Activated naive CD4-positive, alpha-beta T cell treated with anti-CD3 and anti-CD28 coated beads, Interleukin-2, amount 10 ng/mL, durations not matched to agents 7 days and 5 days (primary cell): ENCODE measurements at places on chromosomes 16 and 17.
A peak's percentile ranks its signal among the peaks of the same experiment; 100 is the strongest.

- no peak overlapping the region for H3K4me3 ChIP-seq
- no peak for DNase-seq
- no peak overlapping the region for H3K27ac ChIP-seq
These were observed 22.1 kb downstream of the MAP1LC3B start for GRCh38 chr16:87414251-87414680.

- H3K36me3 ChIP-seq: no peaks in the 10 kb centered on the region
- peaks cover 91% of the 10 kb centered on the region for H3K27me3 ChIP-seq
- peak; percentile 71 for DNase-seq
- H3K4me3 ChIP-seq: no peak overlapping the region
- peaks cover 28% of the 10 kb centered on the region for H3K4me1 ChIP-seq
- peak overlapping the region; percentile 52 for H3K27ac ChIP-seq
These were observed 1.9 kb upstream of the YBX2 start for GRCh38 chr17:7296189-7296861.

DNA sequence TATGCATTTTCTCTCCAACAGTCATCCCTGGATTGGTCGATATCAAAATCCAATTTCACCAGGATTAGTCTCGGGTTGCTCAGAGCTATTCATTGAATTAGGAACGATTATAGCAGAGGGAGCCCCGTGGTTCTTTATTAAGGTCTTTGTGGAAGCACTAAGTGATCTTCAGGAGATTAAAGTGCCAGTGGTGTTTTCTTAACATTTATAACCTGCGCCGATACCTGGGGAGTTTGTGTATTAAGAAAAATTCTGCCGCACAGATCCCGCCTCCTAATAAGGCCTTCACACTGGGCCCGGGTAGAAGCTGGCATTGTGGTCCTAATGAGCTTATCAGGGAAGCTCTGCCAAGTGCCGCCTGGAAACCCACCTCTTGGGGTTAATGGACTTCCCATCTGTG is 238.7 kb downstream of the RBFOX1 start:
- DNase-seq: no peak
- H3K4me3 ChIP-seq: no peak overlapping the region
- H3K36me3 ChIP-seq: no peaks in the 10 kb centered on the region
- no peak overlapping the region for H3K27ac ChIP-seq

GRCh38 chr16:57178793-57179212 is 7.0 kb downstream of the PSME3IP1 start:
- no peak for DNase-seq
- peaks cover 8% of the 10 kb centered on the region for H3K36me3 ChIP-seq
- no peaks in the 10 kb centered on the region for H3K27me3 ChIP-seq
- no peak overlapping the region for H3K27ac ChIP-seq
- peaks cover 9% of the 10 kb centered on the region for H3K4me1 ChIP-seq

DNA sequence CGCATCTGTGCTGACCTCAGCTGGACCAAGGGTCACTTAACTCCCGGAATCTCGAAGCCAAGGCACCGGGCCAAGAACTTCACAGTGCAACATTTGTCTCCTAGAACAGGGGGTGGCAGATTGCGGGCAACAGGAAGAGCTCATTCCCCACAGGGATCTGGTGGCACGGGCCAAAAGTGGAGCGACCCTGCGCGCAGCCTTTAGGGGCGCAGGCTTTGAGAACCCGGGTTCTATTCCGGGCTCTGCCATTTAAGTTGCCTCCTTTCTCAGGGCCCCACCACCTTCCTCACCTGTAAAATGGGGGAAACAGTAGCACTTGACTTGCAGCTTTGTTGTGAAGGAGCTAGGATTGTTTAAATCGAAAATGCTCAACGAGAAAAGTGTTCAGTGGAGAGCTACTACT is 651 bp downstream of the SHMT1 start:
- H3K27ac ChIP-seq: peak overlapping the region; percentile 83
- peaks cover 4% of the 10 kb centered on the region for H3K27me3 ChIP-seq
- H3K4me3 ChIP-seq: peak overlapping the region; percentile 94

DNA sequence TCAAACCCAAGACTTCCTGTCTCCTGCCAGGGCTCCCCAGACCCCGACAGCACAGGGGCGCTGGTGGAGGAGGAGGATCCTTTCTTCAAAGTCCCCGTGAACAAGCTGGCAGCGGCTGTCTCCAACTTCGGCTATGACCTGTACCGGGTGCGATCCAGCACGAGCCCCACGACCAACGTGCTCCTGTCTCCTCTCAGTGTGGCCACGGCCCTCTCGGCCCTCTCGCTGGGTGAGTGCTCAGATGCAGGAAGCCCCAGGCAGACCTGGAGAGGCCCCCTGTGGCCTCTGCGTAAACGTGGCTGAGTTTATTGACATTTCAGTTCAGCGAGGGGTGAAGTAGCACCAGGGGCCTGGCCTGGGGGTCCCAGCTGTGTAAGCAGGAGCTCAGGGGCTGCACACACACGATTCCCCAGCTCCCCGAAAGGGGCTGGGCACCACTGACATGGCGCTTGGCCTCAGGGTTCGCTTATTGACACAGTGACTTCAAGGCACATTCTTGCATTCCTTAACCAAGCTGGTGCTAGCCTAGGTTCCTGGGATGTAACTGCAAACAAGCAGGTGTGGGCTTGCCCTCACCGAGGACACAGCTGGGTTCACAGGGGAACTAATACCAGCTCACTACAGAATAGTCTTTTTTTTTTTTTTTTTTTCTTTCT is 8.1 kb downstream of the SERPINF1 start:
- no peak overlapping the region for H3K4me3 ChIP-seq
- DNase-seq: no peak
- peaks cover 28% of the 10 kb centered on the region for H3K27me3 ChIP-seq
- no peak overlapping the region for H3K27ac ChIP-seq
- H3K4me1 ChIP-seq: peaks cover 21% of the 10 kb centered on the region
- no peaks in the 10 kb centered on the region for H3K36me3 ChIP-seq

DNA sequence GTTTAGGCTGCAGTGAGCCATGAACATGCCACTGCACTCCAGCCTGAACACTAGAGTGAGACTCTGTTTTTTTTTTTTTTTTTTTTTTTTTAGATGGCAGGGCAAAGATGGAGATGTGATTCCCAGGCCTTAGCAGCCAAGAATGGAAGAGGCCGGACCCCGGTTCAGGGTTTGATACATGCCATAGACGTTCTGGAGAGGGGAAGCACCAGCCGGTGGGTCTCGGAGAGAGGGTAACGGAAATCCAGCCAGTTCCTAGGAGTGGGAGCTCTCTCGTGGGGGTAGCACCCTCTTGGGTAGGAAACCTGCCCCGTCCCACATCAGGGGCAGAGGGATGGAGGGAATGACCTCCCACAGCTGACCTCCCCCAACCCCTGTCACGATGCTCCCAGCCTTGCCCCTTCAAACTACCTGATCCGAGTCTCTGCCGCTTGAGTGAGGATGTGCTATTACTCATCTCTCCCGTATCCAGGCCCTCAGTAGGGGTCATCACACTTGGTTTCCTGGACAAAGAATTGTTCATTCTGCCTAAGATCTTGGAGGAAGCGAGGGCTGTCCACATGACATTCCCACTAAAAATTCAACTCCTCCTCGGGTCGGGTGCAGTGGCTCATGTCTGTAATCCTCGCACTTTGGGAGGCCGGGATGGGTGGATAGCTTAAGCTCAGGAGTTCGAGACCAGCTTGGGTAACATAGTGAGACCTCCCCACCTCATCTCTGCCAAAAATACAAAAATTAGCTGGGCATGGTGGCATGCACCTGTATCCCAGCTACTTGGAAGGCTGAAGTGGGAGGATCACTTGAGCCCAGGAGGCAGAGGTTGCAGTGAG is 47.3 kb downstream of the MIS12 start:
- no peak overlapping the region for H3K27ac ChIP-seq
- H3K27me3 ChIP-seq: no peaks in the 10 kb centered on the region
- H3K36me3 ChIP-seq: peaks cover 51% of the 10 kb centered on the region
- H3K4me1 ChIP-seq: no peaks in the 10 kb centered on the region

DNA sequence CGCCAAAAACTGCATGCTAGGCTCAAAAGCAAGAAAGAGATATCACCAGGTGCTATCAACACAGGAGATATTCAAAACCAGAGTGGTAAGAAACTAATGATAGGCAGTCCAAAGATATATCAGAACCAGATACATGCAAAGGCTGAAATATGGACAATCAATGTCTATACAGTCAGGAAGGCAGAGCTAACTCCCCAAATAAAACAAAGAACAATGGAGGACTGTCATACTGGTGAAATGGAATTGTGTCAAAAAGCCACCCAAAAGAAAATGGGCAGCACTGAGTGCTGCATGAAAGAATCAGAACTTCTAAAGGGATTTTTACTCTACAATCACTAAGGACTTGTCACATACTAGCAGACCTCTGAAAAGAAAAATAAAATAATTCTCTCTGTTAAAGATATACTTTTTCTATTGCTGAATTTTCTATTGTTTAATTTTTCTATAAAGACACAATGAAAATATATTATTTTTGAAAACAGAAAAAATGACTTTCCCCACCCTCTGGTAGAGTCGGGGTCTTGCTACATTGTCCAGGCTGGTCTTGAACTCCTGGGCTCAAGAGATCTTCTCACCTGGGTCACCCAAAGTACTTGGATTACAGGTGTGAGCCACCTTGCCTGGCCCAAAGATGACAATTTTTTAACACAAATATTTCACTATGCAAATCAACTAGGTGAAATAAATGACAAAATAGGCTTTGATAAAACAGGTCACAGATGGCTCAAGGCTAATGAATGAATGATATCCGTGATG is 98.2 kb downstream of the USP32 start:
- DNase-seq: no peak
- H3K27me3 ChIP-seq: no peaks in the 10 kb centered on the region
- H3K36me3 ChIP-seq: peaks cover 20% of the 10 kb centered on the region
- H3K4me3 ChIP-seq: no peak overlapping the region

DNA sequence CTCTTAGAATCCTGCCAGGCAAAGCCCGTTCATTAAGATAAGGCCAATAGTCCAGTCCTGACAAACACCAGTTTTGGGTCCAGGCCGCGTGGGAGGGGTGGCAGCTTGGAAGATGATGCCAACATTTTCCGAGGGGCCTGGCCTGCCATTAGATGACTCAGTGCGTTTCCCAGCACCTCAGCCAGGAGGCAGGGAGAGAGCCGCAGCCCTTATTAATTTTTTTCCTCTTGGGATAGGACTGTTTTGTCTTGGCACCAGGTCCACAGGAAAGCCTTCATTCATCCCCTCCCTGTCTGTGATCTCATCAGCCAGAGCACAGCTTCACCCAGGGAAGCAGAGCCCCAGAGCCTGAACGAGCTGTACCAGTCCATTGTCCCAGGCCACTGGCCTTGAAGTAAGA is 4.7 kb upstream of the NDEL1 start:
- peaks cover 8% of the 10 kb centered on the region for H3K4me1 ChIP-seq
- H3K4me3 ChIP-seq: no peak overlapping the region
- H3K27ac ChIP-seq: no peak overlapping the region
- DNase-seq: no peak
- H3K36me3 ChIP-seq: no peaks in the 10 kb centered on the region

GRCh38 chr16:11025120-11025531 is 80.8 kb downstream of the CLEC16A start:
- no peak overlapping the region for H3K27ac ChIP-seq
- H3K27me3 ChIP-seq: no peaks in the 10 kb centered on the region
- peaks cover 10% of the 10 kb centered on the region for H3K4me1 ChIP-seq
- no peak for DNase-seq
- H3K4me3 ChIP-seq: no peak overlapping the region

GRCh38 chr17:1180958-1181752 is 1.4 kb upstream of the ABR start:
- H3K27ac ChIP-seq: no peak overlapping the region
- H3K36me3 ChIP-seq: no peaks in the 10 kb centered on the region
- peaks cover 86% of the 10 kb centered on the region for H3K27me3 ChIP-seq
- DNase-seq: no peak
- peaks cover 13% of the 10 kb centered on the region for H3K4me1 ChIP-seq

GRCh38 chr16:87661561-87661960 is 59.3 kb downstream of the JPH3 start:
- H3K4me1 ChIP-seq: no peaks in the 10 kb centered on the region
- H3K4me3 ChIP-seq: no peak overlapping the region
- DNase-seq: peak; percentile 56
- no peak overlapping the region for H3K27ac ChIP-seq

DNA sequence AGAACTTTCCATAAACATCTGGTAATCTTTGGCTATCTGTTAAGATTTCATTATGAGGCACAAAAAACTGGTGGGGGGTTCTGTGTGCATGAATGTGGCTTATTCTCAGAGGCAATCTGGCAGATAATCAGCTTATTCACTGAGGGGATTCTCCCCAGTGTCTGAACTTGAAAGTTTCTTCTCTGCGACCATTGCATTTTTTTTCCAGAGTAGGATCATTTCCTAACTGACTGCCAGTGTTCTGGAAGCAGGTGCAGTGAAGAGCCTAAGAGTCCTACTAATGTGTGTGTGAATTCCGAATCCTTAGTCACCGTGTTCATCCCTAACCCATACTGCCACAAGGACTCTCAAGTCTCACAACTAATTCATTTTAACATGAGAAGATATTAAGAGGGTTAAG is 64.9 kb upstream of the LRRC37A3 start:
- no peaks in the 10 kb centered on the region for H3K27me3 ChIP-seq
- DNase-seq: no peak
- peaks cover 48% of the 10 kb centered on the region for H3K4me1 ChIP-seq
- H3K36me3 ChIP-seq: peaks cover 10% of the 10 kb centered on the region

- DNase-seq: no peak
- no peaks in the 10 kb centered on the region for H3K27me3 ChIP-seq
- H3K4me3 ChIP-seq: no peak overlapping the region
- H3K36me3 ChIP-seq: no peaks in the 10 kb centered on the region
- no peak overlapping the region for H3K27ac ChIP-seq
These were observed 12.1 kb downstream of the GLP2R start for GRCh38 chr17:9837551-9838471.

DNA sequence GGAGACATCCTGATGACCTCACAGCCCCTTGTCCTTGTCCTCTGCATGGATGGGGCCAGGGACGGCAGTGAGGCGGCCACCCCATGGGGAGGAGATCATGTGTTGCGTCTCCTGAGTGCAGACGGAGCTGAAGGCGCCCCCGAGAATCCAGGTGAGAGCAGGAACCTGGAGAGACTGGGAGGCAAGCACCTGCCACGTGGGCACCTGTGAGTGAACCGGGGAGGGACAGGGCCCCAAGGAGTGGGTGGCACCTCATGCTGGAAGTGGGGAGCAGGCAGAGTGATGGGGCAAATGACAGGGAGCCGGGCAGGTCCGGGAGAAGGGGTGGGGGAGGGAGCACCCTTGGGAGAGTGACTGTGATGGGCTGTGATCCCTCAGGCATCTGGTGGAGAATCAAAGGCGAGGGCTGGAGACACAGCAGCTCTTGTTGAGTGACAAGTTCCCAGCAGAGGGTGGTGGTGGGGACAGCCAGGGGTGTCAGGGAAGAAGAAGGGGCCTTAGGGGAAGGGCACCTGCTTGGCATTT is 174.3 kb upstream of the CHMP6 start:
- peak overlapping the region; percentile 72 for H3K27ac ChIP-seq
- DNase-seq: no peak
- H3K27me3 ChIP-seq: no peaks in the 10 kb centered on the region
- H3K4me1 ChIP-seq: peaks cover 87% of the 10 kb centered on the region
- no peak overlapping the region for H3K4me3 ChIP-seq
- H3K36me3 ChIP-seq: peaks cover 74% of the 10 kb centered on the region

DNA sequence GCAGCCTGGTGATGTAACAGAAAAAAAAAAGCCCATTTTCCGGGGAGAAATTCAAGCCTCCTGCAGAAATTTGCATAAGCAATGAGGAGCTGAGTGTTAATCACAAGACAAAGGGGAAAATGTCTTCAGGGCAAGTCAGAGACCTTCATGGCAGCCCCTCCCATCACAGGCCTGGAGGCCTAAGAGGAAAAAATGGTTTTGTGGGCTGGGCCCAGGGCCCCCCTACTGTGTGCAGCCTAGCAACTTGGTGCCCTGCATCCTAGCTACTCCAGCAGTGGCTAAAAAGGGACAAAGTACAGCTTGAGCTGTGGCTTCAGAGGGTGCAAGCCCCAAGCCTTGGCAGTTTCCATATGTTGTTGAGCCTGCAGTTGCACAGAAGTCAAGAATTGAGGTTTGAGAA is 49.7 kb downstream of the AHSP start:
- H3K27me3 ChIP-seq: peaks cover under 1% of the 10 kb centered on the region
- no peak overlapping the region for H3K27ac ChIP-seq
- DNase-seq: no peak
- no peaks in the 10 kb centered on the region for H3K36me3 ChIP-seq
- no peak overlapping the region for H3K4me3 ChIP-seq
